Kidney (tissue), 22 donors: ENCODE measurements at places on chromosomes 7 and 10.

- no peak for DNase-seq
Observed at GRCh38 chr10:78502210-78502936, 468.7 kb downstream of the RPS24 start.

- no peak for DNase-seq
Observed at GRCh38 chr7:137146012-137146455, 197.5 kb downstream of the PTN start.

GRCh38 chr7:108051454-108051853 lies 48.5 kb upstream of the LAMB1 start:
- no peak for DNase-seq

DNA sequence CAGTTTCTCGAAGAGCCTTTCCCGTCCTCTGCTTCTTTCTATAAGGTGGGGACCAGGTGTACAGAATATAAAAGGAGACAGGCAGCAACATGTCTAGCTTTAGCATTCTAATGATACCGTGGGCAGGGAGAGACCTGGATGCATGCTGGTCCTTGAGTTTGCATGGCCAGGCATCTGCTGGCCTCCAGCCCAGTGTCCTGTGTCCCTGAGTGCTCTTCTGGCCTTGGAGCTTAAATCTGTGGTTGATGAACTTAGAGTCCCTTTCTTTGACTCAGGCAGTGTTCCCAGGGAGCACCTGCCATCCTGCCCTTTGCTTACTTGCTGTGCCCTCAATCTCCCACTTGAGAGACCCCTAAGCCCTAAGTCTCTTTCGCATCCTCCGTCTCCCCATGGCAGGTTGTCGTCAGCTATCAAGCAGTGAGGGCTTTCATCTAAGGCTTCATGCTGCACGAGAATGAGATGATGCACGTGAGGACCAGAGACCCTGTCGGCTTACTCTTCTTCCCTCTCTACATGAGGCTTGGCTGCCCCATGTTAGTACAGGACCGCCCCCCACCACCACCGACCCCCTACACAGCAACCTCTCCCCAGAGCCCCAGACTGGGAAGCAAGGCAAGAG lies 313.4 kb upstream of the C7orf33 start:
- DNase-seq = no peak

DNA sequence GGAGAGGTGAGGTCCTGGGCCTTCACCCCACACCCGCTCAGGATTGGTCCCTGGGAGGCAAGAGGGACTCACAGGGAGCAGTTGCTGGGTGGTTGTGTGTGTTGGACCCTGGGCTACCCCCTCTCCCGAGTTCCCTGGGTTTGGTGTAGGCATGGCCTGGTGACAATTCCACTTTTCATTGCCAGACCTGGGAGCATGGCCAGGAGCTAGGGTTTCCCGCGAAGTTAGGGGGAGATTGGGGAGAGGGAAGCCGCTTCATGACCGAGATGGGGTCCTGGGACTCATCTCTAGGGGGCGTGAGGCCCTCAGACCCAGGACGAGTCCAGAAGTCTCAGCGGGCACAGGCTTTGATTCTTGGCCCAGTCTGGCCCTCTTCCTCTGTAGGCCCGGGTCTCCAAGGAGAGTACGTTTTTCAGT lies 606 bp downstream of the PALD1 start:
- no peak for DNase-seq

DNA sequence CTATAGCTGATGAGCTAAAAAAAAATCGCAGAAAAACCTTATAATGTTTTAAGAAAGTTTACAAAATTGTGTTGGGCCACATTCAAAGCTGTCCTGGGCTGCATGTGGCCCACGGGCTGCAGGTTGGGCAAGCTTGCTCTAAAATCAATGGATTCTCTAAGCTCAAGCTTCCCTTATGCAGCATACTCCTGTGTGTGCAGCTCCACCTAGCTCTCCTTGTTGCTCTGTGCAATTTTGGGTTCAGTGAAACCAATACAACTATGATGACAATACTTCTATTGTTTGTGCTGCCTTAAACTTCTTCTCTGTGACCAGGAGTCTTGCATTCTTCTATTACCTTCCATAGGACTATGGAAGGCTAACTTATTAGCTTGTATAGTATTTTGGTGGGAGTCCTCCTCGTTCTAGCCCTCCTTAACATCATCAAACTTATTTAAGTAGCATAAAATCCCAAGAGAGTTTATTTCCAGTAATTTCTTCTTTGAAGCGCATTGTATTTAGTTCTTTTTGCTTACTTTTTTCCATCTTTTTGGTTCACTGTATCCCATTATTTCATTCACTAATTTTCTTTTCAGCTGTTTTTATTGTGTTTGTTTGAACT lies 170.9 kb upstream of the SMIM30 start:
- peak; percentile 17 for DNase-seq

DNA sequence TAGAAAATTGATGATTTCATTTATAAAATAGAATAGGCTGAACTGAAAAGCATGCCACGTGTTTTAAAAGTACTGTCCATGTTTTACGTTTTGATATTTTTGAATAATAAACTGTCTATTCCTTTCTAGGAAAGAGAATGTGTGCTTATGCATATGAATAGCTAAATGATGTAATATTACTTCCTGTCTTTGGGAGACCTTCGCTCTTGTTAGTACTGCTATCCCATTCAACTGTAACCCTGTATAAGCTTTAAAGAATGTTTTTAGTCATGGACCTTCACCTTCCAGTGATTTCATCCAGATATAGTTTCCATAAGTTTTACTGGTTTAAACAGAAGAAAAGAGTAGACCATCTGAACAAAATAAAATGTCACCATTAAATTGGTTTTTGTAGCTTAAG lies 274.4 kb upstream of the SEMA3A start:
- no peak for DNase-seq

DNA sequence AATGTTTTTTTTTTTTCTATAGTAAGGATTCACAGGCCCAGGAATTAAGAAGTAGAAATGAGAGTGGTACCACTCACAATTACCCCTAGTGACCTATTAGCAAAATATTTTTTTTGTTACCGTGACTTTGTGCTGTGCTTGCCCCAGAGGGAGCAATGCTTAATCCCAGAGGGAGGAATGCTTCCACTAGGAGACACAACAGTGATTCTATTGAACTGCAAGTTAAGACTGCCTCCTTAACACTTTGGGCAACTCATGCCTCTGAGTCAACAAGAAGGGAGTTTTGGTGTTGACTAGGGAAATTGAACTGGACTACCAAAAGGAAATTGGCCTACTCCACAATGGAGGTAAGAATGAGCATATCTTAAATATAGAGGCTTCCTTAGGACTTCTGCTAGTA lies 17.2 kb upstream of the MEOX2 start:
- DNase-seq = no peak

DNA sequence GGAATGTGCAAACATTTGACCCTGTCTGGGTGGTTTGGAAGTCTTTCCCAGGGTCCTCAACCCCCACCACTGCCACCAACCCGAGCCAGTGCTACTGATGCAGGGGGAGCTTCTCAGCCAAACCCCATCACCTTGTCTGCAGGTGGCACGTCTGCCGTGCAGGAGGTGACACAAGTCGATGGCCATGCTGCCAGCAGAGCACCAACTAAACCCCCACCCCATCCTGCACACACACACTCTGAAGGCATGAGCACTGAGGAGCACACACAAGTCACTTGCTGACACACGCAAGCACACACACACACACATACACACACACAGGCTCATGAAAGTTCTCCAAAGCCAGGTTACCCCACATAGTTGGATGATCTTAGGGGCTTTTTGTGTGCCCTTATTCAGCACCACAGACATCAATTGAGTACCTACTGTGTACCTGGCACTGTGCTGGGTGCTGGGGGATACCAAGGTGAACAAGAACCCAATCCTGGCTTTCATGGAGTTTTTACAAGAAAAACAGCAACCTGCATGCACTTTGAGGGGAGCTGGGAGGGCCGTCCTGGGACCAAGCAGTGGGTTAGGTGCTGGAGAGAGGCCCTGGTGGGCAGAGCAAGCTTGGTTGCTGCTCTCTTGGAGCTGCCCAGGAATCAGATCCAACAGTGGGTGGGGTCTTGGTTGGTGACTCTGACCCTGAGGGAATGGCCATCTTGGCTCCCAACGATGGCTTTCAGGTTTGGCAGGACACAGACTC lies 118.8 kb downstream of the RGS10 start:
- DNase-seq = peak; percentile 1

DNA sequence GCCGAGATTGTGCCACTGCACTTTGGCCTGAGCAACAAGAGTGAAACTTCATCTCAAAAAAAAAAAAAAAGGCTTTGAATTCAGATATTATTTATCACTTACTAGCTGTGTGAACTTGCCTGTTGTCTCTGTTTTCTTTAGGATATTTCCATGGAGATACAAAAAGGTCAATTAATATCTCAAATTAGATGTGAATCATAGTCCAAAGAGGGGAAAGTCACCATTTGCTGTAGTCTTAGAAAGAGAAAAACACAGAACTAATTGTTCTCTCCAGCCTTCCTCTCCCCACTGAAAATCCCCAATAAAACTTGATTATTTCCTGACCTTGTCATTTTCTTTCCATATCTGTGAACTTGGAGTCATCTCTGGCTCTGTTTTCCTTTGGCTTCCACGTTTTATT lies 21.2 kb downstream of the HEPACAM2 start:
- DNase-seq = no peak

- DNase-seq = no peak
Observed at GRCh38 chr7:128963327-128963757, 25.6 kb downstream of the IRF5 start.

GRCh38 chr7:51317582-51317910 lies 937 bp upstream of the COBL start:
- no peak for DNase-seq
